PC-3 (cell line): ENCODE measurements at places on chromosomes 5 and 9. TPM values are rescaled to one million over a fixed set of nuclear protein-coding genes. Genes with fewer than 3 reads are reported as not detected.

DNA sequence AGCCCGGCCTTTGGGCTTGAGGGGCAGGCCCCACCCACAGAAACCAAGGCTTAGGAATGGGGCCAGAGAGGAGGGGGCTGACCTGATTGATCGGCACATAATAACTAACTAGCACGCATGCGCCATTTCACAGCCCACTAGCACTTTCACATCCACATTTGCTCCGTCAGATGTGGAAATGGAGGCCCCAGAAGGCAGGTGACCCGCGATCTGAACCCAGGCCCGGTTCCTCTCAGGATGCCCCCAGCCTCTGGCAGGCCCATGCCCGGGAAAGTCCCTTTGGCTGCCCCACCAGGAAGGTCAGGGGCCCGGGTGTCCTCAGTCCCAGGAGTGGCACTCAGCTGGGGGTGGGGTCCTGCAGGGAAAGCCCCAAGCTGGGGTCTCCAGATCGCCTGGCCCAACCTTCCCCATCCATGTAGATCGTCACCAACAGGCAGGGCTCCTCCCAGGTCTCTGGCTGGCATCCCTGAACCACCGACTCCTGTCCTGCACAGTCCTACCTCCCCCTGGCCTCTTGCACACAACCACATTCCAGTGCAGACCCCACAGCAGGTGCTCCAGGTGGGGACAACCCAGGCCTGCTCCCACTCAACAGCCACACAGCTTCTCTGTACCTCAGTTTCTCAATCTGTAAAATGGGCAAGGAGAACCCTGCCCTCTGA lies 46.7 kb downstream of the VAV2 start:
- DNase-seq: no peak

GRCh38 chr5:94746731-94747124 lies 128.3 kb downstream of the SLF1 start:
- DNase-seq: no peak

DNA sequence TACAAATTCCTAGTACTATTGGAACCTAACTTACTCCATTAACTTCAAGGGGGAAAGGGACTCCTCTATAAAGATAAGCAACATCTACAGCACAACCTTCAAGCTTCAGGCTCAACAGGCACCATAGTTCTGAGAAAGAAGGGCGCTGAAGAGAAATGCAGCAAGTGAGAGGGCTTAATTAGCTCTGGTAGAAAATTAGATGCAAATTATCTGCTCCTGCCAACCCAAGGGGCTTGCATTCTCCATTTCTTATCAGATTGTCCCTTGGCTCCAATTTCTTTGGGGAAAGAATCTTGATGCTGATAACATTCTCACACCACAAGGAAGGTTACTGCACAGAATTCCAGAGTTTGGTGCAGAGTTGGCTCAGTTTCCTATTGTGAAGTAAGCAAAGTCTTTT lies 214.6 kb downstream of the GABRG2 start:
- DNase-seq: no peak

GRCh38 chr5:54738118-54738972 lies 220.8 kb downstream of the SNX18 start:
- peak; percentile 57 for DNase-seq

GRCh38 chr9:137188086-137188489 lies 272 bp downstream of the ANAPC2 start:
- no peak for DNase-seq

GRCh38 chr5:167773668-167774301 lies 517.7 kb upstream of the WWC1 start:
- no peak for DNase-seq

DNA sequence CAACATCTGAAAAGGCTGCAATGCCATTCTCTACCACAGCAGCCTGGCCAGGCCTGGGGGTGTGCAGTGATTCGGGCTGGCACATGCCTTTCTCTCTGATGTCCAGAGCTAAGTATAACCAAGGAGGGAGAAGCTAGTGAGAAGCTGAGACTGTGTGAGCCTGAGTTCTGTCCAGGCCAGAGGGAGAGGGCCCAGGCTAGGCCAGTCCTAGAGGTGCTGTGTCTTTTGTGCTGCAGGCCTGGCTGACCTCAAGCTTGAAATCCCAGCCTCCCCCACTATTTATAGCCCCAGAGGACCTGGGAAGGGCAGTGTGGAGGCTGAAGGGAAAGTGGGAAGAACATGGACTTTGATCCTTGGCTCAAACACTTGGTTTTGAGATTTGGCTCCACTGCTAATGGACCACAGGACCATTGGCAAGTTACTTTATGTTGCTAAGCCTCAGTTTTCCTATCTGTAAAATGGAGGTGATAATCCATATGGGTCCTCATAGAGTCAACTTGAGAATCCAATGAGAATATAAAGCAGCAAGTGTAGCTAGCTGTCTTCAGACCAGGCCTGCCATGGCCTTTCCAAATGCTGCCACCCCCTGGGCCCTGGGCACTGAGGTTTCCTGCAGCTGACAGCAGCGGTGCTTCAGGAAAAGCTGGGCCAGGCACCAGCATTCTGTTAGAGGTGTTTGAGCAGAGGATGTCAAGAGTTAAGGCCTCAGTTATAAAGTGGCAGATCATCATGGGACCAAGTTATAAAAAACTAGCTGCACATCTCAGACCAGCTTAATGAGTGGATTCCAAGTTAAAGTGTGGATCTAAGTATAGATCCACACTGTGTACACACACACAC lies 21.1 kb downstream of the BNIP1 start:
- no peak for DNase-seq

Gene PHF24
- not detected in 2 replicates for total RNA-seq

DNA sequence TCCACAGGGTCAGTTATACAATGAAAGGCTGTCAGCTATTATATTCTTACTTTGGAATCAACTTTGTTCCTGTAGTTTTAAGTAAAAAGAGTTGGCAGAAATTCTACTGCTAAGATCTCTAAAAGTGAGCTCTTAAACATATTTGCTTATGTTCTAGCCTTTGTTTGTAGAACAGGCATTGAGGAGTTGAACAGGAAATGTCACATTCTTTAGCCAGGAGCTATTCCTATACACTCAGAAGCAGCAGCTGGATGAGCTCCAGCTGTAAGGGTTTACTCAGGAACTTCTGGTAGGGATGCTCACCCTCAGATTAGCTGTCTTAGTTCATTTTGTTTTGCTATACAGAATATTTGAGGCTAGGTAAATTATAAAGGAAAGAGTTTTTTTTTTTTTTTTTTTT lies 22.4 kb upstream of the SPINK14 start:
- DNase-seq: peak; percentile 100

Gene NKD2
- 1.6 and 6.7 TPM in 2 replicates for total RNA-seq
